Activated CD8-positive, alpha-beta memory T cell treated with anti-CD3 and anti-CD28 coated beads for 4 hours (primary cell): ENCODE measurements at places on chromosomes 5 and 9.

DNA sequence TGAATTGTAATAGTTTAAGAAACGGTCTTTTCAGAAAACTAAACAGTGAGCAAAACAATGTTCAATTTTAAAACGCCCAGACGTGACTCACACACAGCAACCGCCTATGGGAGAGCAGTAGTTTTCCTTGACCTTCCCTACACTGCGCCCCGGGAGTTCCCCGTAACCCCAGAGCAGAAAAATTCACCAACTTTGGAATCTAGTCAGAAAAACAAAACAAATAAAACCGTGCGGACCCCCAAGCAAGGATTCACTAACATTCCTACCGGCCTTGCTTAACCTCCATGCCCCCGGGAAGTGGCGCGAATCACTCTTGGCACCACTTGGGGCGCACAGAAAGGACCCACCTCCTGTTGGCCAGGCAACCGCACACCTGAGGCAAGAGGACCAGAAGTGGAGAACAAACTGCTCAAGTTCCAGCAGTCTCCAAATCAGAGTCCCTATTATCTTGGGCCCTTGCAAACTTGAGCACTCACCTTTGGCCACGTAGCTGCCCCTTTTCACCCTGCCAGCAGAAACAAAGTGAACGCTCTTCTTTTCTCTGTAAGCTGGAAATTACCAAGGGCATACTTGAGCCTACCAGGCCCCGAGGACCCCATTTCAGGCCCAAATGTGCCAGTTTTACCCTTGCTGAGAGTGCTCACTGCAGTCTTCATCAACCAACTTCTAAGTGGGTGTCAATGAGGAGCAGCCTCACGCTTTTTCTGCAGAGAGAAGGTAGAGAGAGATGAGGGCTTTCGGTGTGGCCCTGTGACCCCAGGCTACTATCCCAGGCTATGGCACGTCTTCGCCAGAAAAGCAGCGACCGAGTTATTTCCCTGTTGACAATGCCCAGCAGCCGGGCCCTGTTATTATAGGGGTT, 189.7 kb downstream of the MEF2C start:
- no peak for DNase-seq

DNA sequence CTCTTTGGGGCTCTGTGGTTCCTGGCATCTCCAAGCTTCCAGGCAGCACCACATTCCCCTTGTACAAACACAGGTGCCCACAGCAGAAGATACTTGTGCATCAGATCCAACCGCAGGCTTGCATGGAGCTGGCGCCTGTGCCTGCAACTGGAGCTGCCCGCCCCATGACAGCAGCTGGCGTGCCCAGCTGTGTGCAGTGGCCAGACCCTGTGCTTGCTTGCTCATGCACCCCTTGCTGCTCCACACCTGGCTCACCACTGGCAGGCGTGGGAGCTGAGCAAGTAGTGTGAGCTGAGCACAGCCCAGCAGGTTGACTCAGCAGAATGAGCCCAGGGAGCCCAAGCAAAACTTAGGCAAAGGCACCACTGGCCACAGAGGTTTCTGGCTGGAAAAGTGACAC, 84.4 kb upstream of the STARD4 start:
- DNase-seq: no peak

DNA sequence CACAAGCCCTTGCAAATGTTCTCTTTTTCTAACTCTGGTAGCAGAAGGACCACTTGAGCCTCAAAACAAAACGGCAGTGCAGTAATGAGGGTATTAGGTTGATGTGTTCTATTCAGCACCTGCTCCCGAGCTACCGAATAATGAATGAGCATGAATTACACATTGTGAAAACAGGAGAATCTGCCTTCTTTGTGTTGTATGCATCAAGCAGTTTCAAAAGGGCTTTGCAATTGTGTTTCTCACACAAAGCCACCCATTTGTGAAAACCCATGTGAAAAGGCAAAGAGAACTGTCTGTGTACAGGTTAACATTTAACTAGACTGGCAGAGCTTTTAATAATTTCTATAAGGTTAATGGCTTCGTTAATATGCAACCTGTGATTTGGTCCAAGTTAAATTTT, 97.8 kb downstream of the STK32A start:
- no peak for DNase-seq

DNA sequence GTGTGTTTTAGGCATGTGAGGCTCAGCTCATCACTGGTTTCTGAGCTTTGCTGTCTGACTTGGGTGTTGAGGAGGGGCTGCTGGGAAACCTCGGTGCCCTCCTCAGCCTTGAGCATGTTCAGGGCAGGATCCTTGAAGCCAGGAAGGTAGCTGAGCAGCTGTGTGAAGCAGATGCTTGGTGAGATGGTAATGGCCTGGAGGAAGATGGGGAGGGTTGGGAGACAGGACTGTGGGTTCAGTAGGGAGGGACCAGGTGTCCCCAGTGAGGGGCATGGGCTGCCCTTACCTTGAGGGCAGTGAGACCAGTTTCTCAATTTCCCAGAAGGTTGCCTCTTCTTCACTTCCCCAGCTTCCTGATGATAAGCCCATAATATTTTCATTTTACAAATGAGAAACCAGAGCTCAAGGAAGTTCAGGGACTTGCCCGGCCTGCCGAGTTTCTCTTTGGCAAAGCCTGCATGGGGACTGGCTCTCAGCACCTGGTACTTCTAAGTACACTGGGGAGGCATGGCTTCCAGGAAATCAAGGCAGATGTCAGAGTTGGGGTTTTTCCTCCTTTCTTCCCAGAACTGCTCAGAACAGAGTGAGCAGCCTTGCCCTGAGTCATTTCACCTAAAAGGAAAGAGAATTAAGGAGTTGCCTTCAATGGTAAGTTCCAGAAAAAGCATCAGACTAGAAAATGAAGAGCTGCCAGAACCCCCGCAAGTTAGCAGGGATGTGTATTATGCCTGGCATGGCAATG, 225.7 kb downstream of the MAST4 start:
- no peak for DNase-seq

- no peak for DNase-seq
These were observed 2112.2 kb upstream of the C9orf72 start for GRCh38 chr9:29685531-29685930.
